ENCODE measurements at places on chromosomes 4 and X. TPM values are rescaled to one million over a fixed set of nuclear protein-coding genes. Genes with fewer than 3 reads are reported as not detected.

DNA sequence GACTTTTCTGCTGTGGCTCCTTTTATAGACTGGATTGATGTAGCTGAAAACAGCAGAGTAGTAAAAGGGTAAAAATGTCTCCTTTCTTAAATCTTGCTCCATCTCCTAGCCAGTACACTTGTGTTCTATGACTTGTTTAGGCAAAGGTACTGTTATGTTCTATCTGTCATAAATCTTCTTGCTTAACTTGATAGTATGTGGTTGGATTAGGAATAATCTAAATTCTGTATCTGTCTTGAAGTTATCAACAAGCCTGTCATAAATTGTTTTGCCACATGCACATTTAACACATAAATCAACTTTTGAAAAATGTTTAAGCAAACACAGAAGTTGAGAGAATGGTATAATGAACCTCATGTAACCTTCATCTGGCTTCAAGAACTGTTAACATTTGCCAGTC is 157.0 kb downstream of the FRAS1 start:
- H3K4me3 ChIP-seq = no peak overlapping the region
- no peaks in the 10 kb centered on the region for H3K27me3 ChIP-seq
- H3K4me1 ChIP-seq = peaks cover 13% of the 10 kb centered on the region

DNA sequence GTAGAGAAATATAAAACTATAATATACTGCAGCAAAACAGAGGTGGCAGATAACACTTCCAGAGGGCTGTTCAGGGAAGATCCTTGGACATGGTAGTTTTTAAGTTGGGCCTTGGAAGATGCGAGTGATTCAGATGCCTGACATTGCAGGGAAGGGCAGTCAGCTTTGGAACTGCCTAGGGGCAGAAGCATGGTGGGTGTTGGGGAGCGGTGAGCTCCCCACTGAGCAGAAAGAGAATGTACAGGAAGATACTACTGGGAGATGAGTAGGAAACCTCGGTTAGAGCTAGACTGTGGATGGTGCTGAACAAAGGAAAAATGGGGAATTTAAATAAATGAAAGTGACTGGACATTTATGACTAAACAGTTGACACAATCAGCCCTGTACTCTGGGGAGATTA is 24.9 kb upstream of the SEC24B start:
- H3K27ac ChIP-seq = no peak overlapping the region
- no peaks in the 10 kb centered on the region for H3K27me3 ChIP-seq
- H3K4me1 ChIP-seq = no peaks in the 10 kb centered on the region
- no peak overlapping the region for H3K4me3 ChIP-seq
- DNase-seq = no peak
- no peaks in the 10 kb centered on the region for H3K36me3 ChIP-seq

DNA sequence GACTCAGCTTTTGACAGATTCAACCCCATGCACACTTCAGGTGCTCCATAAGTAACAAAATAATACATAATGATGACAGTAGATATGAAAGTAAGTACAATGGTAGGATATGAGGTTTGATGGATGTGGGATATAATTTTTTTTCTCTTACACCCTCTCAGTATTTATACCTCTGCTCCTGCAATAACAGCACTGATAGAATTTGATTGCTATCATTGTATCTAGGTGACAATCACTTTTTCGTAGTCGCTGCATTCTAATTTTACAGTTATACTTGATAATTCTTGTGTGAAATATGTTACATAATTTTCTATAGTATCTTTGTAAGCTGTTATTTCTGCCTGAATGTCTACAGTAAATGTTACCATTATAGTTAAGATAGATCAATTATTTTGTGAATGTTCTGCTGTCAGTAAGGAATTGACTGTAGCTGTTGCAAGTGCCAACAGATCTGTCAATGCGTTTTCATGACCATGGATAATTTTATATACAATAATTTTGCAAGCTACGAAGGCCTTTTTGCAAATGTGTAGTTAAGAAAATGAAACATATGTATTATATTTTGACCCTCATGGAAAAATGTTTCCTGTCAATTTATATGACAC is 128.9 kb downstream of the BANK1 start:
- H3K27me3 ChIP-seq = no peaks in the 10 kb centered on the region
- no peaks in the 10 kb centered on the region for H3K4me1 ChIP-seq
- no peaks in the 10 kb centered on the region for H3K36me3 ChIP-seq
- H3K27ac ChIP-seq = no peak overlapping the region
- H3K4me3 ChIP-seq = no peak overlapping the region
- DNase-seq = no peak

DNA sequence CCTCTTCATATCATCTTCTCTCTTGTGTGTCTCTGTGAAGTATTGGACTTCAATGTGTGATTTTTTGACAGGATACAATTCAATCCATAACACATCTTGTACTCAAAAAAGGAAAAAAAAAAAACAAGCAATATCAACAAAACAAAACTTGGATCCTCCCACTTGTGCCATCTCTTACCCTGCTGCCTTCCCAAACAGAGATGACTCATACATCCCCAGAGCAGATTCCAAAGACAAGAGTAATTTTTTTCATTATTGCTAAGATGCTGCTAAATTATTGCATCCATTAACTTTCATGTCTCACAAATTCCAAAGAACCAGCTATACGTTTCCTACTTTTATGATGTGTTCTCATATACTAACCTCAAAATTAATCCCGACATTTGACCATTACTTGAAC is 479.2 kb downstream of the GBA3 start:
- no peak for DNase-seq
- H3K4me1 ChIP-seq = no peaks in the 10 kb centered on the region
- no peaks in the 10 kb centered on the region for H3K27me3 ChIP-seq
- H3K36me3 ChIP-seq = no peaks in the 10 kb centered on the region
- no peak overlapping the region for H3K27ac ChIP-seq

DNA sequence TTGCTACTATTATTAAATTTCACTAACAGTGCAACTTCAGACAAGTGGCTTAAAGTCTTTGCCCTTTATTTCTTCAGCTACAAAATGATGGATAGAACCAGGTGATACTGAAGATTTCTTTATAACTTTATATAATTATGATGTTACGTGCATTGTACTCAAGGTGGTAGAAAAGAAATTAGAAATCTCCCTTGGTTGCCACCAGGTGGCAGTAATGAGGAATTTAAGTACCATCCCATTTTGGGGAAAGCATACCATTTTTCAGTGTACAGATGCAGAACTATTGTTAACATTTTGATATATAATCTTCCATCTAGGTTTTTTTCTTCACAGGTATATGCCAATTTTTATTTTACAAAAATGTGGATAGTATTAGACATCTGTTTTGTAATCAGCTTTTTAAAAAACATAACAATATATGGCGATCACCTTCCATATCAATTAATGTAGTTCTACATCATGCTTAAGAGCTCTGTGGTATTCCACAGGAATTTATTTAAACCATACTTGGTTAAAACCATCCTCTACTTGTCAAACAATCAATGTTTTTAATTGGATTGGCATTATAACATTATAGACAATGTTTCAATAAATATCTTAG is 37.7 kb upstream of the RAB33B start:
- no peak overlapping the region for H3K27ac ChIP-seq
- peaks cover 14% of the 10 kb centered on the region for H3K36me3 ChIP-seq
- H3K27me3 ChIP-seq = no peaks in the 10 kb centered on the region
- H3K4me1 ChIP-seq = no peaks in the 10 kb centered on the region

DNA sequence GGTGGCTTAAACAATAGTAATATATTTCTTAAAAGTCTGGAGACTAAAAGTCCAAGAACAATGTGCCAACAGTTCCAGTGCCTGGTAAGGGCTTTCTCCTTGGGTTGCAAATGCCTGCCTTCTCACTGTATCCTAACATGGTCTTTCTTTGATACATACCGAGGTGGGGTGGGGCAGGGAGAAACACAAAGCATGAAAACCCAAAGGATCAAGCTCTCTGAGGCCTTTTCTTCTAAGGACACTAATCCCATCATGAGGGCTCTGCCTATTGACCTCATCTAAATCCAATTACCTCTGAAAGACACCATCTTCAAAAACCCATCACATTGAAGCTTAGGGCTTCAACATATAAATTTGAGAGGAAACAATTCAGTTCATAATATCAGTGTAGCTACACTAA is 311.3 kb downstream of the GRID2 start:
- H3K27ac ChIP-seq = no peak overlapping the region
- no peaks in the 10 kb centered on the region for H3K27me3 ChIP-seq
- peaks cover 7% of the 10 kb centered on the region for H3K36me3 ChIP-seq
- DNase-seq = no peak
- H3K4me3 ChIP-seq = no peak overlapping the region

GRCh38 chrX:23598575-23598974 is 68.7 kb upstream of the PRDX4 start:
- no peaks in the 10 kb centered on the region for H3K4me1 ChIP-seq
- no peak overlapping the region for H3K27ac ChIP-seq
- DNase-seq = no peak

- H3K4me1 ChIP-seq = no peaks in the 10 kb centered on the region
- no peaks in the 10 kb centered on the region for H3K27me3 ChIP-seq
- H3K36me3 ChIP-seq = no peaks in the 10 kb centered on the region
- H3K4me3 ChIP-seq = no peak overlapping the region
- H3K27ac ChIP-seq = no peak overlapping the region
Measured at GRCh38 chr4:131159261-131159660, 1989.8 kb upstream of the PCDH10 start.

DNA sequence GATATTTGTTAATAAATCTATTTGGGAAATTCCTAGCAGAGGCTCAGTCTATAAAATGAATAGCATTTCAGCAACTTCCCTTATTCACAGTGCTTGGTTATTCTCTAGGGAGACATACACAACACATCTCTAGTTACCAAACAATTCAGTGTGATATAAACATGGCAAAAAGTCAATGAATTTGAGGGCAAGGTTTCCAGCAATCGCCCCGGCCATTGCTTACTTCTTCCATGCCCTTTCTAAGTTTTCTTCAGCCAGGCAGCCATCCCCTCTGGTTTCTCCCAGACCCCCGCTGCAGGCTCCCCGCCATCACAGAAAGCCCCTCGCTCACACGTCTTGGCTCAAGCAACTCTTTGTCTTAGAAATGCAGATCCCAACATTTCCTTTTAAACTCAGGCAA is 4.4 kb downstream of the TLR7 start:
- no peaks in the 10 kb centered on the region for H3K36me3 ChIP-seq
- no peak for DNase-seq
- H3K4me3 ChIP-seq = no peak overlapping the region
- no peak overlapping the region for H3K27ac ChIP-seq
- H3K27me3 ChIP-seq = no peaks in the 10 kb centered on the region
- no peaks in the 10 kb centered on the region for H3K4me1 ChIP-seq

DNA sequence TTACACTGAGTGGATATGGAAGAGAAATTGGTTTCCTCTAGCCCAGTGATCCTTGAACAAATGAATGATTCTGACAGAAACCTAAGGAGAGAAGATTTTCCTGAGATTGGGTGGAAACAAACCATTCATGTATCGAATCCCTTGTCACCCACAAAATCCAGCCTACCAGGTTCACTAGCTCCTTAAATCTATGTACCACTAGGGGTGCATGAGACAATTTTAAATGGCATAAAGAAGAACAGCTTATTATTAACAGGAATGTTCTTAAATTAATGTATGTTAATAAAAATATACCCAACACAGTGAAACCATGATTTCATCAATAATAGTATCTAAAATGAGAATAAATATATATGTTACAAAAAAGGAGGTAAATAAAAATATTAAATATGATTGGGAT is 118.4 kb upstream of the LNX1 start:
- no peak overlapping the region for H3K27ac ChIP-seq
- peaks cover 5% of the 10 kb centered on the region for H3K4me1 ChIP-seq
- H3K4me3 ChIP-seq = no peak overlapping the region
- peaks cover under 1% of the 10 kb centered on the region for H3K27me3 ChIP-seq

DNA sequence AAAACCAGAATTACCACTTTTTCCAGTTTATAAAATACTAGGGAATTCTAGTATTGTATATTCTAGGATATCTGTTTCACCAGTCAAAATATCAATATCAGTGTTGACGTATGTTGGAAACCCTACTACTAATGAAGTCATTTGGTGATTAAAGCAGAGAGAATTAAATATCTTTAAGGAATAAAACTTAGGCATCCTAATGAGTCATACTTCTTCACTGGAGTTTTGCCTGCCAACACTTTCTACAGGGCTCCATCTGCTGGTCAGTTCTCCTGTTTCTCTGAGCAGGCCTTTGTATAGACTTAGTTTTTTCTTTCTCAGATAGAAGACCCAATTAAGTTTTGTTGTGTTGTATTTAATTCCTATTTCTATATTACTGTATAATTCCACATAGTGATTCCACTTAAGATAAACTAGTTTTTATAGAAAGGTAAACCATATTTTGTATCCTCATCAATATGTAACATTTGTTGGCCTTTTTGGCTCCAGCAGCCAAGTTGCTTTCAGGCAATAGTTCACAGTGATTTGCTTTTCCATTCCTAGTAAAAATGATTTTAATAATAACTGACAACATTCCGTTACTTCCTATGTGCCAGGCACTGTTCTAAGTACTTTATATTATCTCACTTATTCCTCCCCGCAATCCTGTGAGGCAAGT is 3.5 kb downstream of the AP1AR start:
- DNase-seq = peak; percentile 82
- no peaks in the 10 kb centered on the region for H3K27me3 ChIP-seq
- H3K4me3 ChIP-seq = no peak overlapping the region
- H3K4me1 ChIP-seq = no peaks in the 10 kb centered on the region
- H3K36me3 ChIP-seq = no peaks in the 10 kb centered on the region

DNA sequence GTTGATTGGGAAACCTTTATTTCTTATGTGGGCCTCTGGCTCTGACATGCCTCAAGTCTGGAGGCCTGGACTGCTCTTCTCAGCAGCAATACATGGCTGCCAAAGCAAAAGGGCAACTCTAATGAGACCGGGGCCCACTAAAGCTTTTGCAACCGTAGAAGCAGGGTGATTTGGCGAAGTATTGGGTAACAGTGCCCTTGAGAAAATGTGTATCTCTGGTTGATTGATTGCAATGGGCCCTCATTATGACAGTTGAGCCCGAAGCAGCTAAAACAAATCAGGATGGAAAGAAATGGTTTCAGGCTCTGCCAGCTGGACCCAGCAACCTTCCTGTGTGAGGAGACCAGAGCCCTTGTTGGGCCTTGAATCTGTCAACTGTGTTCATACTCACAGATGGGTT is 73.4 kb downstream of the CLCN4 start:
- no peak overlapping the region for H3K27ac ChIP-seq
- DNase-seq = no peak
- H3K27me3 ChIP-seq = no peaks in the 10 kb centered on the region
- no peaks in the 10 kb centered on the region for H3K36me3 ChIP-seq

DNA sequence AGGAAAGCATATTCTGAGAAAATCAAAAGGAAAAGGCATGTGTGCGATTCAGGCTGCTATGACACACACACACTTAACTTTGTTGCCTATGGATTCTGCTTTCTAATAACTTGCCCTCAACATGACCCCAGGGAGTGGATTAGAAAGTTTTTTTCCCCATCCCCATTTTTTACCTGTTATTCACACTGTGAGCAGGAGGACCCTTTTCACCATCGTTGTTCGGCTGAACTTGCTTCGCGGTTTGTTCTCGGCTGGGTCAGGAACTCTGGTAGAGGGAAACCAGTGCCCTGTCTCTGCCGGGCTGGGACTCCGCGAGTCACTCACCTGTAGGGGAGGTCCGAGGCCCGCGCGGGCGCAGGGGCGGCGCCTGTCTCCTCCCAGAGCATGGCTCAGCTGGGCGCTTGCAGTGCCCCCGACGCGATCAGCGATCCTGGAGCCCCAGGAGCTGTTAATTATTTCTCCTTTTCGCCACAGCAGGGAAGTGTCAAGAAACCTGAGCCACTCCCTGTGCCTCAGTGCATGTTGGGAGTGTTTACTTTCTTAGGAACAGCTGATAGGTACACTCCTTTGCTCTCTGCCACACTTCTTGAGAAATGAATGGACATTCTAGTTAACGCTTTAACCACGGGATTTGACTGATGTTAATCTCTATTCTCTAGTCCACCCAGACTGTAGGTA is at the start of gene RASSF6:
Gene RASSF6, minus strand, starts transcription at position 322 of the 678 bp plus-strand sequence. CDS start 8,641 bp downstream, outside the sequence.
- no peaks in the 10 kb centered on the region for H3K36me3 ChIP-seq
- DNase-seq = peak; percentile 95
- H3K27ac ChIP-seq = no peak within 1 kb of the TSS
- peak within 1 kb of the TSS; percentile 77 for H3K4me3 ChIP-seq

The SLC6A8 gene
- total RNA-seq = 57.6 TPM

The CSN2 gene
- not detected for total RNA-seq

The SMIM31 gene
- total RNA-seq = not detected

The USP17L27 gene
- total RNA-seq = not detected

The MAGEC2 gene
- total RNA-seq = not detected
